ENCODE measurements at places on chromosomes 13 and 19. TPM values are rescaled to one million over a fixed set of nuclear protein-coding genes. Genes with fewer than 3 reads are reported as not detected.

Gene WDR88
- total RNA-seq: not detected

DNA sequence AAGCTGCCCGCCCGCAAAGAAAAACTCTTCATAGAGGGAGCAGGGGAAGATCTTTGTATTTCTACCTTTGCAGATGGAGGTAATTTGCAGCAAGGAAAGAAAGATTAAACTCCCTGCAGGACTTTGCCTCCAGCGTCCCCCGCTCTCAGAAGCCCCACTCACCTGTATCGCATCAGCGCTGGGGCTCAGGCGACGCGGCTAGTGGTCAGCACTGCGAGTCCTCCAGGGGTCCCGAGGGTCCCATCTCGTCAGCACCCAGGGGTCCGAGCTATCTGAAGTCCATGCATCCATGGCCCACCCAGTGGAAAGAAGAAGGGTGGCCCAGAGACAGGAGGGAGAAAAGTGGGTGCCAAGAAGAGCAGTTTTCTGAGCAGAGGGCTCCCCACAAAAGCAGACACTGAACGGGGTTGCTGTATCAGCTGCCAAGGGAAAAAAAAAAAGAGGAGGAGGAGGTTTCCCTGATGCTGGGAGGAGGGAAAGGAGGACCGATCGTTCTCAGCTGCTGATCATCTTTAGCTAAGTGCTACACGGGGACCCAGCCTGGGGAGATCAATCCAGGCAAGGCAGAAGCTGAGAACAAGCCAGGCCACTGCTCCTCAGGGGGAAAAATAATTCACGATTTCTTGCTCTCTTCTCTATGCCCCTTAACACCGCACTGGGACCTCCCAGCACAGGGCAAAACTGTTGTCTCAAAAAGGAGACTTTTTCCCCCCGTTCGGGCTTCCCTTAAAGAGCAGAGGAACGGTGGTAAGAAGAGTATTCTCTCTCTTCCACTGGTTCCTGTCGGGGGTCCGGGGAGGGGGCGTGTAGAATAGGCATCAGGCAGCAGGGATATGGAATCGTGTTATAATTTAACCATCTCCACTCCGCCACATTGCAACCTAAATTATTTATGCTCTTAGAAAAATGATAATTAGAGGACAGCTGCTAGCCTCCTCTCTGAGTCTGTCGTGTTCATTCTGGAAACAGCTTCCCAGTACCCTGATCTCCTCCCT is 117.7 kb upstream of the CACNA1A start:
- no peak for DNase-seq
- no peaks in the 10 kb centered on the region for H3K36me3 ChIP-seq
- no peak overlapping the region for H3K27ac ChIP-seq
- H3K4me3 ChIP-seq: no peak overlapping the region

Gene FLT1
- total RNA-seq: 2.7 TPM

Gene SELENOV
- total RNA-seq: not detected

Gene LYPD5
- 0.80 TPM for total RNA-seq

Gene NKPD1
- total RNA-seq: 0.18 TPM

- no peaks in the 10 kb centered on the region for H3K36me3 ChIP-seq
- H3K27me3 ChIP-seq: no peaks in the 10 kb centered on the region
- no peaks in the 10 kb centered on the region for H3K4me1 ChIP-seq
- no peak overlapping the region for H3K4me3 ChIP-seq
- H3K27ac ChIP-seq: no peak overlapping the region
These were observed 54.8 kb downstream of the DGKH start for GRCh38 chr13:42102961-42103865.

Measured in CD8-positive, alpha-beta memory T cell (primary cell).